ENCODE measurements at places on chromosomes 6 and 20.

DNA sequence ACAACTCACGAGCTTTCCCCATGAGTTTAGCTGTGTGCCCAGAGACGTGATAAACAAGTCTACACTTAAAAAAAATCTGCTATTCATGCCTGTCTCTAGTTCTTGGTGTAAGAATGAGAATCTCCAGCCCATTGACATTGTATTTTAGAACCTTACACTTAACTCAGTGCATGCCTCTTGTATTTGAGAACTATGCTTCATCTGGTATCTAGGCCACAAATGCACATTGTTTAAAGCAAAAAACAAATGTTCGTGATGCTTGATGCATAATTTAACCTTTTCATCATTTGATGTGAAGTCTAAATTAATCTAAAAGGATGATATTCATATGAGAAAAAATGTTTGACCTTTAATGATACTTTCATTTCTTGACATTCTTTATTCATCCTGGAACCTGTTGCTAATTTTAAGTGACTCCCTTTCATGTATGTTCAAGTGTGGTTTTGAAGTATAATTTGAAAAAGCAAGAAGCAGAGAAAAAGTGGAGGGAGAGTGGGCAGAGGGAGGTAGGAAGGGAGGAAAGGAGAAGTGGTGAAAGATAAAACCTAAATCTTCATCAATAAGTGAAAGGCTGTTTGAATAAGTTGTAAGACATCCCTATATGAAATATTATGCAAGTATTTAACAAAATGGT is 116.9 kb downstream of the PFDN4 start:
- no peak for DNase-seq

DNA sequence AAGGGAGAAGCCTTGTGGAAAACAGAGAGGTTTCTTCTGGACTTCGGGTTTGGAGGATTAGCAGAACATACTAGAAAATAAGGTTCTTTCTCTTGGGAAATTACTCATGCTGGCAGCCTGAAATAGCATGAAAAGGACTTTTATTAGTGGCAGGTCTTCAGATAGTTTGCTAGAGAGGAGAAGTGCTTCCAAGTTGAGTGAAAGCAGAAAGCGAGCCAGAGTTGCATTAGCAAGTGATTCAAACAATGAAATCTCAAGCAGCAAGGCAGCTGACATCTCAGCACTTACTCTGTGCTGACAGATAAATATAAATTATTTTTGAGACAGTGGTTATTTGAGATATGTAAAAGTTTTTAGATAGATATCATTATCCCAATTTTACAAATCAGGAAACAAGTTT is 91.9 kb downstream of the PLCB4 start:
- no peak for DNase-seq

GRCh38 chr6:121032268-121033006 is 301.8 kb downstream of the TBC1D32 start:
- no peak for DNase-seq

GRCh38 chr20:10315138-10315537 is 96.5 kb downstream of the SNAP25 start:
- DNase-seq = no peak

- DNase-seq = no peak
These were observed 169.3 kb downstream of the BCAS1 start for GRCh38 chr20:53901064-53901463.

- no peak for DNase-seq
These were observed 10.7 kb upstream of the TFB1M start for GRCh38 chr6:155324993-155325392.
